Stimulated activated CD4-positive, alpha-beta T cell treated with anti-CD3 and anti-CD28 coated beads, Interleukin-12 subunit alpha, Interleukin-12 subunit beta, amount 100 ng/mL, for 48 hours (primary cell): ENCODE measurements at places on chromosomes 16 and 17.

DNA sequence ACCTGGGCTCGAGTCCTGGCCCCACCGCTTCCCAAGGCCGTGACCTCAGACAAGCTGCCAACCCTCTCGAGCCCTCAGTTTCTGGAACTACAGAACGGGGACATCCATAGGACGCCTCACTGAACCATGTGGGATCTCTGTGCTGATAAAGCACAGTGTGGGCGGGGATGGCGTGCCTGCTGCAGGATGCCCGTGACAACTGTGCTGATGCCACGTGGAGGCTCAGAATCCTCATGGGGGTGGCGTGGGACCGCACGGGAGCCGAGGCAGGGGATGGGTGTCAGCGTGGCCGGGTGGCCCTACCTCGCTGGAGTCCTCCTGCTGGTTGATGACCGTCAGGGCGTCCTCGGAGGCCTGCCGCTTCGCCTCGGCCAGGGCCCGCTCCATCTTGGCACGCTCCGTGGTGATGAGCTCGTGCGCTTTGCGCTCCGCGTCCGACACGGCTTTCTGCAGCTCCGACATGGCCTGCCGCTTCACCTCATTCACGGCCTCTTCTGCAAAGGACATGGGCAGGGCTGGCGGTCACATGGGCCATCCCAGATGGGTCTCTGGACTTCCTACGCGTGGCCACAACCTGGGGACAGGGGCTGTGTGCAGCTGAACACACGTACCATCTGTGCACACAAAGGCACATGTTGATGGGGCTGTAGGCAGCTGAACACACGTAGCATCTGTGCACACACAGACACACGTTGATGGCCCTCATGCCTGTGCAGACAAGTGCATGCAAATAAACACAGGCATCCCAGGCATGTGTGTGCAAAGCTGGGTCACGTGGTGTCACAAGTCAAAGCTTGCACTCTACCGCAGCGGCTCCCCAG, 12.7 kb upstream of the PABPN1L start:
- no peak for DNase-seq

GRCh38 chr17:17533901-17534441, 37.8 kb upstream of the RASD1 start:
- no peak for DNase-seq

GRCh38 chr17:28612936-28613872, 781 bp downstream of the RSKR start:
- DNase-seq = no peak

DNA sequence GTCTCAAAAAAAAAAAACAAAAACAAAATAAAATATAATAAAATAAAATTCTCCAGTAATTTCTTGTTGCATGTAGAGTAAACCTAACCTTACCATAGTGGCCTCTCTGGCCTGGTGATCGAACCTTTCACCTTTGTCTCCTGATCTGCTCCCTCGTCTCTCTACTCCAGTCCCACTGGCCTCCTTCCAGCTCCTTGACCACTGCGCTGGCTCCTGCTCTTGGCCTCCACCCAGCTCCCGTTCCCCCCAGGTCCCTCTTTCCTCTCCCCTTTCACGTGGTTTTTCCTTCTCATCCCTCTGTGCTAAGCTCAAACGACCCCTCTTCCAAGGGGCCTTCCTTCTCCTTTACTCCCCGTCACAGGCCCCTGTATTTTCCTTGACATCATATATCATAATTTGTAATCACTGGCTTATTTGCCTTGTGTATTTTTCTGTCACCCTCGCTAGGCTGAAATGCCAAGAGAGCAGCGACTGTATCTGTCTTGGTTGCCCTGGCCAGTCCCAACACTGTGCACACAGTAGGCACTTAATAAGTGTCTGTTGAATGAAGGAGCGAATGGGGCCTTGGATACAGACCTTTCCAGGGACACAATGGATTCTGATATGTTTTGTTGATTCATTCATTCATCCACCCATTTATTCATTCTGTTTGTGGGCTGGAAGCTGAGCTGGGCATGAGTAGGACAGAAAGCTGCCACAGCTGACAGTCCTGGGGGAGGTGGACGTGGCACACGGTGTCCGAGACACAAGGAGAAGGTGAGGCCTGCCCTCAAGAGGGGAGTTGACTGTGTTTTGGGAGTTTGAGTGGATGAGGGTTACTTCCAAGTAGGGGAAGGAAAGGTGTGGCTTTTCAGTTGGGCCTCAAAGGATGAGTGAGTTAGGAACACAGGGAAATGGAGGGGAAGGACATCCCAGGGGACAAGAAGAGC, 5.8 kb upstream of the SCN4A start:
- DNase-seq = no peak

- peak; percentile 54 for DNase-seq
Observed at GRCh38 chr16:85029408-85029784, 1.8 kb downstream of the KIAA0513 start.
